Endothelial cell of umbilical vein (primary cell): ENCODE measurements at places on chromosomes 1 and 21. TPM values are rescaled to one million over a fixed set of nuclear protein-coding genes. Genes with fewer than 3 reads are reported as not detected.
A peak's percentile ranks its signal among the peaks of the same experiment; 100 is the strongest.

GRCh38 chr1:161956097-161956496, 67.6 kb downstream of the OLFML2B start:
- H3K4me1 ChIP-seq = peaks cover 3% of the 10 kb centered on the region
- no peak for DNase-seq
- no peaks in the 10 kb centered on the region for H3K27me3 ChIP-seq

Gene RIIAD1
- total RNA-seq = not detected in 2 replicates

- no peaks in the 10 kb centered on the region for H3K36me3 ChIP-seq
- no peak overlapping the region for H3K4me3 ChIP-seq
- no peaks in the 10 kb centered on the region for H3K27me3 ChIP-seq
- DNase-seq = no peak
- H3K4me1 ChIP-seq = peaks cover 2% of the 10 kb centered on the region
- H3K27ac ChIP-seq = no peak overlapping the region
These were observed 122.4 kb downstream of the AKT3 start for GRCh38 chr1:243727503-243728203.

DNA sequence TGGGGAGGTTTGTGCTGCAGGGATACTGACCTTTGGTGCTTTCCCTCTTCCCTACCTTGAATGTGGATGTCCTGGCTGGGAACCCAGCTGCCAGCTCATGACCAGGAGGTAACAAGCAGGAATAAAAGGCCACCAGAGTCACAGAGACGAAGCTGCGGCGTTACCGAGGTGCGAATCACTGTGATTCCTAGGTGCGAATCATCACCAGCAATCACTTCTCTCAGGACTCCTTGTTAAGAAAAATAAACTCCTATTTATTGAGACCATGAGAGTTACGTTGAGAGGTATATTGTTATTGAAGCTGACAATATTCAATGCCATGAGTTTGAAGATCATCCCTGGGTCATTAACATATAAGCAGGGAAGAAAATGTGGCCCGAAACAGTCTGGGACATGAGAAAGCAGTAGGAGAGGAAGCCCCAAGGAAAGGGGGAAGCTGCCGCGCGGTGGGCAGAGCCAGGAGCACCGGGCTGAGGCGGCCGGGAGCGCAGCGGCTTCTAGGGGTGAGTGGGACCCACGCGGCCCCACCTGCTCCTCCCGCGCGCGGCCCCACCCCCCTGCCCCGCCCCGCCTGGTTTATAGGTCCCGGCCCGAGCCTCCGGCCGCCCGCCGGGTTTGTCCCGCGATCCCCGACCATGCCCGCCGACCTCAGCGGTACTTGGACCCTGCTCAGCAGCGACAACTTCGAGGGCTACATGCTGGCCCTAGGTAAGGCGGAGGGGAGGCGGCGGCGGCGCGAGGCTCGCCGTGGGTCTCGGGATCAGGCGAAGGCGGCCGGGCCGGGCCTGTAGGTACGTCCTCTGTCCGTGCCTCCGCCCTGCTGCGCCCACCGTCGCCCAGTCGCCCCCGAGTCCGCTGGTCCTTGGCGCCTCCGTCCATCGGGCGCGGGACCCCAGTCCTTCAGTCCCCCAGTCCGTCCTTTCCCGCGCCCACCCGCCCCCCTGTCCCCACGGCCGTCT, at the start of gene RBP7:
Gene RBP7, plus strand, starts transcription at position 605 of the 959 bp plus-strand sequence. Its CDS starts 31 bp downstream, at position 636.
- DNase-seq = no peak
- H3K27me3 ChIP-seq = peaks cover 51% of the 10 kb centered on the region
- H3K27ac ChIP-seq = no peak within 1 kb of the TSS
- H3K4me3 ChIP-seq = no peak within 1 kb of the TSS
- H3K4me1 ChIP-seq = peaks cover 9% of the 10 kb centered on the region

DNA sequence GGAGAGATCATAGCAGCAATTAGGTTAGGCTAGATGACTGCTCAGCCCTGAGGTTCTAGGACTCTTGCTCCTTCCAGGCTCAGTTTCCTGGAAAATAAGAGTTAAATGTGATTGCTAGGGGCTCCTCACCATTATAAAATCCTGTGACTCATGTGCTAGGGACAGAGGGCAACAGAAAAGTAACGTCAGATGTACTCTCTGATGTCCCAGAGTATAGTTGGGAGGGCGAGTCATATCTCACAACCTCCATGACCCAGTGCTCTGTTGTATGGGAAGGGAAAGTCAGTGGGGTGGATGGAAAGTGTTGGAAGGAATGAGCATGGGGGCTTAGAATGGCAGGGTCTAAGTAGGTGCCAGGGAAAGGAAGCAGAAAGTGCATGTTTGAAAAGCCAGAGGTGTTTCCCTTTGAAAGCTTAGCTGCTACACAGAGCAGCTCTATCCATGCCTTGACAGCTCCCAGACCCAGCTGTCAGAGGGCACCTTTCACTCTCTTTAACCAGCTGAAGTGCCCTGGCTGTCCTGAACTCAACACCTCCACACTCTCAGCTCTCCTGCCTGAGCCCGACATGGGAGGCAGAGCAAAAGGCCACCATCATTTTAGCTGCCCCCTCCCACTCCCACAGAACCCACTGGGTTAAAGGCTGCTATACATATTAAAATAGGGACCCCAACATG, 11.6 kb downstream of the GJA5 start:
- H3K36me3 ChIP-seq = no peaks in the 10 kb centered on the region
- no peak overlapping the region for H3K27ac ChIP-seq
- H3K27me3 ChIP-seq = no peaks in the 10 kb centered on the region
- no peak overlapping the region for H3K4me3 ChIP-seq
- peak; percentile 27 for DNase-seq

- DNase-seq = no peak
- no peaks in the 10 kb centered on the region for H3K36me3 ChIP-seq
- H3K4me1 ChIP-seq = no peaks in the 10 kb centered on the region
- H3K27ac ChIP-seq = no peak overlapping the region
- no peak overlapping the region for H3K4me3 ChIP-seq
These were observed 100.9 kb upstream of the HMGB4 start for GRCh38 chr1:33762962-33763361.

Gene SLC1A7
- not detected in 2 replicates for total RNA-seq
